ENCODE measurements at places on chromosomes 5 and 9.

DNA sequence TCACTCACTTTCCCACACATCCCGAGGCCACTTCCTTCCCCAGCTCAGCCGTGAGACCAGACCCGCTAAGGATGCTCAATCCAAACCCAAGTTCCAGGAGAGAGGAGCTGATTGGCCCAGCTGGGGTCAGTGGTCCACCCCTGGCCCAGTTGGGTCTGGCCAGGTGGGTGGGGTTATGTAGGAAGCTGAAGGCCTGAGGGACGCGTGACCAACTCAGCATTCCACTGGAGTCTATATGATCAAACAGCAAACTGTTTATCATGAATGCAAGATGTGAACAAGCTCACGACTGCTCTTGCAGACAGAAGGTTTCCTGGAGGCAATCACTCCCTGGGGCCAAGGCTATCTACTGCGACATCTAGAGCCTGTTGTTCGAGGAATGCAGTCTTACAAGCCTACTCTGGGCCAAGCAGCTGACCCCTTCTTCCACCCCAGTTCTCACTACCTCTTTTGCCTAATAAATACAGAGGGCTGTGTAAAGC is 4.9 kb upstream of the RAPGEF1 start:
- no peak overlapping the region for H3K27ac ChIP-seq
- H3K27me3 ChIP-seq, result no peaks in the 10 kb centered on the region
- DNase-seq, result no peak
- no peaks in the 10 kb centered on the region for H3K36me3 ChIP-seq
- no peaks in the 10 kb centered on the region for H3K4me1 ChIP-seq

DNA sequence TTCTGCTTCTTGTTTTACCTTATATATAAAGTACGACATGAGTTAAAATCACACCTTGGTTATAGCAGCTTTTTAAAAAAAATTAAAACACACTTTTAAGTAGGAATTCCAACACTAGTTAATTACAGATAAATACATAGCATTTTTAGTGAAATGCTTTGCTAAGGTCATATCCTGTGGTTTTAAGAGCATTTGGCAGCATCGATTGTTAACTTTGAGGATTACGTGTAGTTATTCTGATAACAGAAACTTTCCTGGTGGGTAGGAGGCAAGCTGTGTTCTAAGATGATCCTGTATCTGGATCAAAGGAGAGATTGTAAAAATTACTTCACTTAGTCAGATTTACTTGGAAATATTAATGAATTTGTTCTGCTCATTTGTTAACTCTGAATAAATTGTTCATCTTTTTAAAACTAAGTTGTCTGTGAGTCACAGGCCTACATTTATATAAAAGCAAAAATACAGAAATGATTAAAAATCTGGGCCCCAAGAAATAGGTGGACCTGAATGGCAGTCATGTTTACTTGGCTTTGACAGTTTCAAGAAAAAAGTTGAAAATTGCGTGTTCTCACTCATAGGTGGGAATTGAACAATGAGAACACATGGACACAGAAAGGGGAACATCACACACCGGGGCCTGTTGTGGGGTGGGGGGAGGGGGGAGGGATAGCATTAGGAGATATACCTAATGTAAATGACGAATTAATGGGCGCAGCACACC is 58.3 kb downstream of the TRIO start:
- no peak overlapping the region for H3K27ac ChIP-seq
- no peaks in the 10 kb centered on the region for H3K27me3 ChIP-seq
- peaks cover 68% of the 10 kb centered on the region for H3K4me1 ChIP-seq
- no peaks in the 10 kb centered on the region for H3K36me3 ChIP-seq

DNA sequence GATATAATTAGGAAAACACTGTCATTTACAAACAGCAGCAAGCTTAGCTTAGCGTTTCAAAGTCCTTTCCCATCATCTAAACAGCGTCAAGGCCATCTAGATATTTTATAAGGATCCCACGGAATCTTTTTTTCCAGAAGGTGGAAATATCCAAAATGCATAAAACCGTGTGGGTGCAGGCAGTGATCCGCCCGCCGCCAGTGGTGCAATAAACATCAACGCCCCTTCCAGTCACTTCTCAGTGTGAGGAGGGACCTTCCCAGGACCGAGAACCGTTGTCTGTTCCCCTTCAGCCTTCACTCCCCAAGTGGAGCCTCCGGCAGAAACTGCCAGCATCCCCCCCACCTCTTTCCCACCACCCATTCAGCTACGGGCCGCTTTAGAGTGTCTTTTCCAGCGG is 22.9 kb downstream of the OLFM1 start:
- H3K36me3 ChIP-seq, result no peaks in the 10 kb centered on the region
- H3K27me3 ChIP-seq, result no peaks in the 10 kb centered on the region
- no peak for DNase-seq

DNA sequence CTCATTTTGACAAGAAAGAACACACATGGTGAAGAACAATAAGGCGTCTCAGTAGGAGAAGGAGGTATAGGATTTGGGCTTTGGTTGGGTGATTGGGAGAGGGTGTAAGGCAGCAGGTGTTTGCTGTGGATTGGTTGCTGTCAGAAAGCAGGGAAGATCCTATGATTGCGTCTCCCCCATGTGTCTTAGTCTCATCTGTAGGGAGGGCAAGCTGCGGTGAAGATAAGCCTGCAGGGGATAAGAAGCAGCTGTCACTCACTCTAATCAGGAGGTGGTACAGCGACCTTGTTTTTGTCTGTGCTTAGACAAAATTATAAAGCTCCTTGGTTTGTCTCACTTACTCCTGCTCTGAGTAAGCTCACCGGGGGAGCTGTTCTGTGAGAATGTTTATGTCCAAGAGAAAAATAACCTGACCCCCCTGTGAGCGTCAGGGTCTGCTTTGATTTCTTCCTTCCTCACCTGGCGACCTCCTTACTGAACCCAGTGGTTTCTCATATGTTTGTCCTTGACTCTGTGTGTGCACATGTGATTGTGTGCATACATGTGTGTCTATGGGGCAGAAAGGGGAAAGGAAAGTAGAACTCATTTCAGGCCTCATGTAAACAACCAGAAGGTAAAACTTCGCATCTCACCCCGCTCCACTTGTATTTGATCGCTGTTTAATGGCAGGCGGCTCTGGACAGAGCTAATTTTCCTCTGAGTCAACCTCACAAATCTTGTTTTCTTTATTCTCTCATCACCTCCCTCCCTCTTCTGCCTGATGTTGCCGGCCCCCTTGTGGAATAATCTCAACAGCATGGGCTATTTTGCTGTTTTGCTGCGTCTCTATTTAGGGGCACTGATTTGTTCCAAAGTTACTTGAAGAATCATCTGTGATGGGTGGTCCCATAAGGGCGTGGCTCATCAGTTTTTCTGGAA is 105.6 kb downstream of the TENT4A start:
- no peak overlapping the region for H3K4me3 ChIP-seq
- peaks cover 6% of the 10 kb centered on the region for H3K4me1 ChIP-seq
- no peak overlapping the region for H3K27ac ChIP-seq
- H3K36me3 ChIP-seq, result no peaks in the 10 kb centered on the region
- no peaks in the 10 kb centered on the region for H3K27me3 ChIP-seq

DNA sequence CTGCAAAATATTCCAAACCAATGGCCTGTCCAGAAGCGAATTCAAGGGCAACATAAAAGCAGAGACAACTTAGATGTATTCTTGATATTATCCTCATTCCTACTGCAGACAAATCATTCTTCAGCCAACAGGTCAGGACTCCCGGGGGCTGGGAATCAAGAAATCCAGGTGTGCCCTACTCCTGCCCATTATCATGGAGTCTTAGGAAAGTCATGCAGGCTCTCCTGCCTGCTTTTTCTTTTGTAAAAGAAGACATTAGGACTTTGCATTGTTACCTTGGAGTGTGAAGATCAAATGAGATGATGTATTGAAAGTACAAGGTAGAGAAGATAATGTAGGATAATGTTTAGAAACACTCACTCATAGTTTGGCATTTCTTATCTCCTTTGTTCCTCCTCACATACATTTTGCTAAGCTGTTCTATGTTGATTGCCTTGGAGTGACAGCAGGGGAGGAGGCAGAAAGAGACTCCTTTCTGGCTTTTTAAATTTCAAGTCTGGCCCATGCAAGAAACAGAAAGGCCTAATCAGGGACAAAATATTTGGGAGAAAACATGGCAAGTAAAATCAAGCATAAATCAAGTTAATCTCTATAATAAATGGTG is 113.8 kb downstream of the SV2C start:
- no peak overlapping the region for H3K27ac ChIP-seq
- H3K36me3 ChIP-seq, result no peaks in the 10 kb centered on the region
- no peak for DNase-seq

GRCh38 chr9:99171225-99172123 is 50.3 kb downstream of the ALG2 start:
- DNase-seq, result no peak
- H3K27ac ChIP-seq, result no peak overlapping the region
- H3K4me3 ChIP-seq, result no peak overlapping the region
- H3K27me3 ChIP-seq, result peaks cover 2% of the 10 kb centered on the region
- no peaks in the 10 kb centered on the region for H3K4me1 ChIP-seq

GRCh38 chr5:116912221-116912620 is 337.6 kb upstream of the SEMA6A start:
- no peak overlapping the region for H3K4me3 ChIP-seq
- no peaks in the 10 kb centered on the region for H3K36me3 ChIP-seq
- no peaks in the 10 kb centered on the region for H3K4me1 ChIP-seq
- no peak for DNase-seq

DNA sequence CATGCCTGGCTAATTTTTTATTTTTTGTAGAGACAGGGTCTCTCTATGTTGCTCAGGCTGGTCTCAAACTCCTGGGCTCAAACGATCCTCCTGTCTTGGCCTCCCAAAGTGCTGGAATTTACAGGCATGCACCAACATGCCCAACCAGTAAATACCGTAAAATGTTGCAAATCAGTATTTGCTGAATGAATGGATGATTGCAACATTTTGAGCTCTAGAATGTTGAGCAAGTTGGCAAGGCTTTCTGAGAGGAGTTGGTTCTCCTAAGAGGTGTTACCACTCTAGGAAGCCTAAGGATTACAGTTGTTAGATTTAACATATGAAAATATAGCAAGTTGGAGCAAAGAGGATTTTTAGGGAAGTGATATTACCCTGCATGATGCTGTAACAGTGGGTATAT is 15.6 kb upstream of the DMXL1 start:
- no peak overlapping the region for H3K4me3 ChIP-seq
- no peaks in the 10 kb centered on the region for H3K27me3 ChIP-seq
- H3K36me3 ChIP-seq, result no peaks in the 10 kb centered on the region
- DNase-seq, result no peak

GRCh38 chr9:121711797-121712196 is 60.4 kb downstream of the DAB2IP start:
- no peak overlapping the region for H3K27ac ChIP-seq
- no peaks in the 10 kb centered on the region for H3K27me3 ChIP-seq
- peaks cover 6% of the 10 kb centered on the region for H3K36me3 ChIP-seq
- DNase-seq, result no peak

DNA sequence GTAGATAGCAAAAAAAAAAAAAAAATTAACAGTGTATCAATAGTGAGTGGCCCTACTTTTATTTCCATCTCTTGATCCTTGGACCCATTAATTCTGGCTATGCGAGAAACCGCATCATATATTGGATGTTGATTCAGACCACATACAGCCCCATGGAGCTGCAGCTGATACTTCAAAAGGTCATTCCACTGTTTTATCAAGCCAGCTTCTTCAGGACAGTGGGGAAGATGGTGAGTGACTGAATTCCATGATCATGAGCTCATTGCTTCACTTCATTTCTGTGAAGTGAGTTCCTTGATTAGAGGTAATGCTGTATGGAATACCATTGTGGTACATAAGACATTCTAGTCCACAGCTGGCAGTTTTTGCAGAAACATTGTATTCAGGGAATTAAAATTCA is 222.9 kb upstream of the MEF2C start:
- H3K4me1 ChIP-seq, result no peaks in the 10 kb centered on the region
- DNase-seq, result no peak
- H3K36me3 ChIP-seq, result no peaks in the 10 kb centered on the region
- no peaks in the 10 kb centered on the region for H3K27me3 ChIP-seq
- H3K27ac ChIP-seq, result no peak overlapping the region
- no peak overlapping the region for H3K4me3 ChIP-seq

DNA sequence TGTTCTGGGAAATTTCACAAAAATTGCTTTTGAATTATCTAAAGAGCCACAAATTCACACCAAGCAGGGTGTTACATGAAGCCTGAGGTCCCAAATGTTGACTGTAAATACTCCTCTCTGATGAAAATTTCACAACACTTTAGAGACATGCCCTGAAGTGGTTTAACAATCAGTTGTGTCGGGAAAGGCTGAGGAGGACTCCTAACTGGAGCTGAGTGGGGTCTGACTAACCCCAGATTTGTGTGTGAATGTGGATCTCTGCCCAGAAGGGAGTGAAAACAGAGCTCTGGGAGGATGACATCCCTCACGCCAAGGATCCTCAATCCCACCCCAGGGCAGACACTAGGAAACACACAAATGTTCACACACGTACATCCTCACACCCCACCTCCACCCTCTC is 31.1 kb upstream of the GRXCR2 start:
- H3K36me3 ChIP-seq, result no peaks in the 10 kb centered on the region
- DNase-seq, result no peak
- H3K4me1 ChIP-seq, result no peaks in the 10 kb centered on the region
- H3K27me3 ChIP-seq, result no peaks in the 10 kb centered on the region

DNA sequence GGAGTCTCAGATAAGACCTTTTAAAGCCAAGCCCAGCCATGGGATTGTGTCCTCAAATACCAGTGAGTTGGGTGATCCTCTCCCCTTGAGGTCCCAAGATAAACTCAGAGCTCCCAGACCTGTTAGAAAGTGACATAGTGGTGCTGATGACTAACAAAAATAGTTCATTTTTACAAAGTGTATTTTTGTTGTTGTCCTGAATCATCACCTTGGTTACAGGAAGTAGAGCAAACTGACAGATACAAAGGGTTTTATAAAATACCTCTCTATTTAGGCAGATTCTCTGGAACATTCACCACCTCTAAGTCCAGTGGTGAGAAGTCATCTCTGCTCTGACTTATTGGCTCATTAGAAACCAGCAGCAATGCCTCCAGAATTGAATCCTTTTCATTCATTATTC is 259.3 kb downstream of the CEMIP2 start:
- H3K36me3 ChIP-seq, result no peaks in the 10 kb centered on the region
- DNase-seq, result no peak
- no peak overlapping the region for H3K27ac ChIP-seq
- no peaks in the 10 kb centered on the region for H3K27me3 ChIP-seq

DNA sequence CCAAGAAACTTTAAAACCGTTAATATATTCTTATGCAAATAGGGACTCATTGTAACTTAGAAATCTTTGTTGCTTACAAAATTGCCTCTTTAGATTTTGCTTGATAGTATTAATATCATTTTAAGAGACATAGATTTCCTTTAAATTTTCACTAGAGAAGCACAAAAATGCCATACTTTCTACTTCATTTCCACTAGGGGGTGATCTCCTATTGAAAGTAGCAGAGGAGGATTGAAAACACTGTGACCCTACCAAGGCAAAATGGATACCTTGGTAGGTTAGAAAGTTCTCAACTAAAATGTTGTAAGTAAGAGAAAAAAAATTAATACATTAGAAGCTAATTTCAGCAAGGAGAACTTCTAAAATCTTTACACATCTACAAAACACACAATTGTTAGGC is 204.9 kb downstream of the CHSY3 start:
- H3K4me3 ChIP-seq, result no peak overlapping the region
- no peaks in the 10 kb centered on the region for H3K27me3 ChIP-seq
- no peak for DNase-seq

GRCh38 chr9:76403352-76403751 is 9.1 kb upstream of the RFK start:
- H3K4me1 ChIP-seq, result peaks cover 6% of the 10 kb centered on the region
- no peak overlapping the region for H3K27ac ChIP-seq
- peak; percentile 12 for DNase-seq
- H3K36me3 ChIP-seq, result no peaks in the 10 kb centered on the region
- H3K4me3 ChIP-seq, result no peak overlapping the region

All from tibial nerve (tissue), 4 donors.